Inflammatory macrophage treated with lipopolysaccharide for 1 hour (primary cell): ENCODE measurements at places on chromosomes 3 and 15.
A peak's percentile ranks its signal among the peaks of the same experiment; 100 is the strongest.

DNA sequence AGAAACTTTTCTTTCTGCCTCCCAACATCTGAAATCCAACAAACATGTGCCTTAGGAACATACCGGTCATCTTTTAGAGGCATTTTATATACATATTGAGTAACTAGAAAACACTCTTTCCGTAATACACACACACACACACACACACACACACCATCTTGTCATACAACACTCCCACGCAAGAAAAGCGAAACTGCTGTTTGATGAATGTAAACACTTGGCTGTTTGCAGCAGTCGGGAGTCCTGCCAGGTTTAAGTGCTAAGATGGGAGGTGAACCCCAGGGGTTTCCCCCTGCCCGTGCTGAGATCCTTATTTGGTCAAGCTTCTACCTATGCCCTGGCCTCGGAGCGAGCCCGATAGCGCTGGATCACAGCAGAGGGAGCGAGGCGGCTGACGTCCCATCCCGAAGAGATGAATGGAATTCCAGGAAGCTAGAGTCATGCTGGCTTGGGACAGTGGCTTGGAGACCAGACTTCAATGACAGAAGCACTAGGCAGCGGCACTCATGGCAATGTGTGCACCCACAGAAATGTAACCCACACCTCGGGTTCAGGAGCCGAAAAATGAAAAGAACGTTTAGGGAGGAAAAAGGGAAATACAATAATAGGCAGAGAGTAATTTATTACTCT lies 1.3 kb upstream of the THBS1 start:
- no peak for DNase-seq

DNA sequence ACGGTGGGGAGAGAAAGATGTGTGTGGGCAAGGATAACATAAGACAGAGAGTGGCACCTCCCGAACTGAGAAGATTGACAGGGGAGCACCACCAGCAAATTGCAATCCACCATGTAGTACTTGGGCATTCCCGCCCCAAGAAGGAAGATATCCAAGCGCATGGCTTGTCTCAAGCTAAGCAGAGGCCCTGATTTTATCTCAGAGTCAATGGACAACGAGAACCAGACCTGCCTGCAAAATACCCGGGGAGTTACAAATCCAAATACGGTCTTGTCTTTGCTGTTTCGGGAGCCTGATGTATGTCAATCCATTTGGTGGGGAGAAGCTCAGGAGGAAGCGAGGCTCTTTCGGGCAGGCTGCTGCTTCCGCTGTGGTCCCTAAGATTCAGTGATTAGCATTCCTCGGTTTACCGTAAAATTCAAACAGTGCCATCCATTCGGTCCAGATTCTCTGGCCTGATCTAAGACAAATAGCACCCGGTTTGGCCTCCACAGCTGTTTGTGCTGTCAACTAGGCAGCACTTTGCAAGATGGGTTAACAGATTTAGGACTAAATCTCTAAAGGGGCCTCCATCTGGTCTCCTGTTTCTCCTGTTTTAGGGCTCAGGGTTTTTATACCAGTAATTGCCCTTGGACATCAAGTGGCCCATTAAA lies 97.7 kb upstream of the WNT5A start:
- no peak for DNase-seq

- DNase-seq: no peak
These were observed 567.9 kb upstream of the GBE1 start for GRCh38 chr3:82329300-82329699.

DNA sequence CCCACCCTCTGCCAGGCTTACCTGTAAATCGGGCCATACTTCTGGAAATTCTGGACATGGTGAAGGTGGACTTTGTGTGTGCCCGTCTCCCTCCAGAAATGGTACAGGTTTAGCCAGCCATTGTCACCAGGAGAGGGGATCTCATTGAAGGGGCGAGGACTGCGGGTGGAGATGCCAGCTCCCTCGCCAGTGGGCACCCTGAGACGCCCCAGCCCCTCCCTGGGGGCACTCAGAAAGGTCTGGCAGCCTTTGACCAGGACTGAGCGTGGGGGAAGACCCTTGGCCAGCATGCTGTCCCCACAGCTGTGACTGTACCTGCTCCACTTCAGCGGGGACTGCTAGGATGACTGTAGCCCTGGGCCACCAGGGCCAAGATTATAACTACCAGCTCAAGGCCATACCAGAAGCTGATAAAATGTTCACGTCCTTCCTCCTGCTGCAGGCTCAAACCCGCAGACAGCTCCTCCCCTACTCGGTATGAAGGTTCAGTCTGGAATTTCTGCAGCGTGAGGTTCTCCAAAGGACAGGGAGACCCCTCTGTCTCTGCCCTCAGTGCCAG lies at the start of gene CYP11A1:
Gene CYP11A1, minus strand, starts transcription at position 351 of the 559 bp plus-strand sequence. Its CDS starts 61 bp downstream, at position 290.
- DNase-seq: no peak

GRCh38 chr15:60557191-60557618 lies 78.3 kb upstream of the ICE2 start:
- DNase-seq: no peak

DNA sequence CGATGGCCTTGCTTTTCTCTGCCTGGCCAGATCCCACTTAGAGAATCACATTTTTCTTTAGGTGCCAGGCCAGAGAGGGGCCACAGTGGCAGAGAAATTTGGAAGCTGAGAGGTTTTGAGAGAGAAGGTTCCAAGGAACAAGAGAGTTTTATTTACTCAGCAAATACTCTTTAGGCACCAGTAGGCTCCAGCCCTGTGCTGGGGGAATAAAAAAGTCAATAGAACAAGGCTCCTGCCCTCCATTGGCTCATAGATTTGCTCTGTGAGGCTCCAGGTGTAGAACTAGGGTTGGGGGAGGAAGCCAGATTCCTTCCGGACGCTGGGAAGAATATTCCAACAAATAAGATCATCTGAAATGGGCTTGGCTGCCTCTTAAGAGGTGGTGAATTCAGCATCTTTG lies 59.9 kb downstream of the ST8SIA2 start:
- no peak for DNase-seq

DNA sequence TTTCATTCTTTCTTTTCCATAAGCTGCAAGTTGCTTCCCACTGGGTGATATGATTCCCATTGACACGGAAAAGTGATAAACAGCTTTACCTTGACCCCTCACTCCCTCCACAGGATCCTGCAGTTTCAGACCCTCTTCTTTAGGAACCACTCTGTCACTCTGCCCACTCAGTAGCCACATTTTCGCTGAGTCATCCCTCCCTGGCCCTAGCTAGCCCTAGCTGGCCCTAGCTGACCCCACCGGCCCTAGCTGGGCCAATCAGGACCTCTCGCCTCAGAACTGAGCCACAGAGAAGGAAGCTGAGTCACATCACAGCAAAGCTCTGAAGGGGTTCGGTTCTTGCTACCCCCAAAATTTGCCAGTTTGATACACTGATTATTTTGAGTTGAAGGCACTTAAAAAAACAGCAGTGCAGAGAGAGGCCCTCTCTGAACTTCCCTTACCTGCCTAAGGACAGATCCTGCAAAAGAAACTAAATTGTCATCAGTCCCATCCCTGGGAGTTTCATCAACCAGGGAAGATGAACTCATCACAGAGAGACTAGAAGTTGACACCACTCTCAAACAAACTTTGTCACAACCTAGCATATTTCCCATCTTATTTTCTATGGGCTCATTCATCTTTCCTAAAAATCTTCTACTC lies 233.5 kb upstream of the PROK2 start:
- DNase-seq: peak; percentile 67

GRCh38 chr15:57403017-57403416 lies 26.7 kb downstream of the CGNL1 start:
- no peak for DNase-seq

DNA sequence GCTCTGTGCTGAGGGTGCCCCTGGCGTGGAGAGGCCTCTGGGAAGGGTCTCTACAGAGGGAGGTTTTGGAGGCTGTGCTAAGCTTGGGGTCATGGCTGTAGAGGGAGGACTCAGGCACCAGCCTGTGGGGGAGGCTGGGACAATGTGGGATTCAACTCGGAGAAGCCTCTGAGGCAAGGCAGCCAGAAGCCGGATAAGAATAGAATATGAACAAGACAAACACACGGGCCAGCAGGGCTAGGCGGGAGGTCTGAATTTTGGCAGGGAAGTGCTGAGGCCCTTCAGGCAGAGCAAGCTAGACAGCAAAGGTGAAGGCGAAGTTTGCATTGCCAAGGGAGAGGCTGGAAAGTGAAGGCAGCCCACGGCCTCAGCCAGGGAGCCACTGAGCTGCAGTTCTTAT lies 612.1 kb upstream of the NR2F2 start:
- DNase-seq: no peak

- DNase-seq: no peak
These were observed 282.7 kb upstream of the C2CD4B start for GRCh38 chr15:62447742-62448141.

GRCh38 chr3:98529856-98530459 lies 1.8 kb upstream of the GPR15 start:
- DNase-seq: no peak

GRCh38 chr3:133948131-133948810 lies 52.6 kb upstream of the RAB6B start:
- no peak for DNase-seq

DNA sequence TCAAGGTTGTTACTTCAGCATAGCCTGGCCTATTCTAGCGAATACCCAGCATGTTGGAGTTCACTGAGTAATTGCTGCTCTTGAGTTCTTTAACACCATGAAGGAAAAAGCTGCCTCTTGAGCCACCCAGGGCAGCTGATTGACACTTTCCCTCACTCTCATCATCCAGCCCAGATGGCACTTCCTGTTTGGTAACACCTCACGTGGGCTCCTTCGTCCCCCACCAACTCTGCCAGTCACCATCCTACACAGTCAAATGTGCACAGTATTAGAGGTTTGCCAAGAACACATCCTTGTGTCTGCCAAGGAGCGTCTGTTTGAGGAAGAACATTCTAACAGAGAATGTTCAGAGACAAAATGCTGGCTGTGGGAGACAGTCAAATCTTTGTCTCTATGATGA lies 266.3 kb downstream of the RPLP1 start:
- peak; percentile 95 for DNase-seq

- DNase-seq: no peak
These were observed 35.0 kb downstream of the RAB11A start for GRCh38 chr15:65904301-65904700.

DNA sequence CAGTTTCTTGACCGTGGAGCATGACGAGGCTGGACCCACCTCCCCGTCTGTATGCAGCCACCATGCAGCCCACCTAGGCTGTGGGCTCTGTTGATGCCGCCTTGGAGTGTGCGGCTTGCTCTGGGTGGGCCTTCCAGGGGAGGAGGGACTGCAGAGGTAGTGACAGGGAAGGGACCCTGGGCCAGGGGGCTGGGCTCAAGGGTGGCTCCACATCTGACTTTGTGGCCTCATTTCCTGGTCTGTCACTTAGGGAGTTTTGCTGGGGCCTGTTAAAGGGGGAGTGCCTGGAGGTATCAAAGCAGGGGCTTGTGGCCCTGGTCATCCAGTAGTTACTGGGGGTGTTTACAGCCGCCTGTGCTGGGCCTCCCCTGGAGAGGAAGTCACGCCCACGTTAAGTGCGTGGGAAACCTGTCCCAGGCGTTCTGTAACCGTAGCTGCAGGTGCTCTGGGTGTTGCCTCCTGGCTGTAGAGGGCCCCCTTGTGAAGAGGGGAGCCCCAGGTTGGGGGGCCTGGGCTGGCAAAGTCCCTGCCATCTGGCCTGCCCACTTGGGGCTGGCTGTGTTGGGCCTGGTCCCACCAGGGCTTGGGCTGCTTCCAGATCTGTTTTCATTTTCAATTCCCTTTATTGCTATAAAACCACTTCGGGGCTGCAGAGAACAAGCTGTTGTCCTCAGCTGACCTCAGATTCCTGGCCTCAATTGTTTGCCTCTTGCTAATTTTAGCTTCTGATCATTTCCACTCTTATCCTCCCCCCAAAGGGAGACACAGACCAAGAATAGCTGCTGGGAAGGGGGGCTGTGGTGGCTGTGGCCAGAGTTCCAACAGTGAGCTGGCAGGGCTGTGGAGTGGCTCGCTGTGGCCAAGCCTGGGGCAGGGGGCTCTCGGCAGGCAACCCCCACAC lies 26.5 kb downstream of the KLF13 start:
- peak; percentile 61 for DNase-seq

GRCh38 chr3:152742368-152743347 lies 92.3 kb upstream of the P2RY1 start:
- peak; percentile 59 for DNase-seq

GRCh38 chr15:73926219-73927002 lies at the start of gene LOXL1:
Gene LOXL1, plus strand, starts transcription at chr15:73926462. Its CDS starts 322 bp downstream, at chr15:73926784.
- DNase-seq: peak; percentile 16

DNA sequence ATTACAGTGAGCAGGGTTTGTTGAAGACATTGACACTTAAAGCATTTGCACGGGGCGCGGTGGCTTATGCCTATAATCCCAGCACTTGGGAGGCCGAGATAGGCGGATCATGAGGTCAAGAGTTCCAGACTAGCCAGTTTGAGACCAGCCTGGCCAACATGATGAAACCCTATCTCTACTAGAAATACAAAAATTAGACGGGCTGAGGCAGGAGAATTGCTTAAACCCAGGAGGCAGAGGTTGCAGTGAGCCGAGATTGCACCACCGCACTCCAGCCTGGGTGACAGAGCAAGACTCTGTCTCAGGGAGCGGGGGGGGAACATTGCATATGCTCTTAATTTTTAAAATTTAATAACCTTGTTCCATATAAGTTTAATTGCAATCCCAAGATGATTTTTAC lies 11.9 kb downstream of the STT3B start:
- DNase-seq: peak; percentile 68

GRCh38 chr3:45957586-45957985 lies 14.3 kb downstream of the CXCR6 start:
- DNase-seq: no peak

DNA sequence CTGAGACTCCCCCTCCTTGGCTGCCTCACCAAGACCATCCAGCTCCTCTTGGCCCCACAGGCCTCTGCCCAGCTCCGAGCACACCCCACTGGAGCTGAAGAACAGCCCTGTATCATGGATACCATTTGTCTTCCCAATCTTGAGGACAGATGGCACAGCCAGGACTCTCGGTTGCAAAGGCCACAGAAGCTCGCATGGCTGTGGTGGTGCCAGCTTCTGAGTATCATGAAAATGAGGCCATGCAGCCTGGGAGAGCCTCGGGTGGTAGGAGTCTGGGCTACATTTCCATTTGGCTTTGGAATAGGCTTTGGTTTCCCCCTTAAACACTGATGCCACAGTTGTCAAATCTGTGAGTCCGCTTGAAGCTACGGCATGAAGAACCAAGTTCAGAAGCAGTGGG lies 106.6 kb downstream of the SEMA5B start:
- DNase-seq: no peak

- no peak for DNase-seq
These were observed 51.9 kb downstream of the STRIT1 start for GRCh38 chr3:155241579-155241978.

DNA sequence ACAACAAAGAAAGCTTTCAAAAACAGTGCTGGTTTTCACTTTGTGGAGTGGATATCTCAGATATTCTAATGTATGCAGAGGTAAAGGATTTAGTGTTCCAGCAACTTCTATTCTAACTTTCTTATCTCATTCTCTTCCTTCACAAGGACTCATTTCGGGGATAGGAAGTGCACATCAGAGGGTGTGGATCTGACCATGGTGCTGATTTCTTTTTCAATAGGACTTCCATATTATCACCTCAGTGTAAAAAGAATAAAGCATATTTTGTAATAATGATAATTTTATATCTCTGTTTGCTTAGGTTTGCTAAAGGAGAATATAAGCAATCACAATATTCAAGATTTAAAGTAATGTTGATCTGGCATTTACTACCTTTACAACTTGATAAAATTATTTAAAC lies 12.5 kb upstream of the CADM2 start:
- no peak for DNase-seq
